Hematopoietic multipotent progenitor cell treated with erythropoietin and hydrocortisone succinate and interleukin-3 and kit ligand, for 4 days (in vitro differentiated cells): ENCODE measurements at places on chromosomes 6 and 20.

DNA sequence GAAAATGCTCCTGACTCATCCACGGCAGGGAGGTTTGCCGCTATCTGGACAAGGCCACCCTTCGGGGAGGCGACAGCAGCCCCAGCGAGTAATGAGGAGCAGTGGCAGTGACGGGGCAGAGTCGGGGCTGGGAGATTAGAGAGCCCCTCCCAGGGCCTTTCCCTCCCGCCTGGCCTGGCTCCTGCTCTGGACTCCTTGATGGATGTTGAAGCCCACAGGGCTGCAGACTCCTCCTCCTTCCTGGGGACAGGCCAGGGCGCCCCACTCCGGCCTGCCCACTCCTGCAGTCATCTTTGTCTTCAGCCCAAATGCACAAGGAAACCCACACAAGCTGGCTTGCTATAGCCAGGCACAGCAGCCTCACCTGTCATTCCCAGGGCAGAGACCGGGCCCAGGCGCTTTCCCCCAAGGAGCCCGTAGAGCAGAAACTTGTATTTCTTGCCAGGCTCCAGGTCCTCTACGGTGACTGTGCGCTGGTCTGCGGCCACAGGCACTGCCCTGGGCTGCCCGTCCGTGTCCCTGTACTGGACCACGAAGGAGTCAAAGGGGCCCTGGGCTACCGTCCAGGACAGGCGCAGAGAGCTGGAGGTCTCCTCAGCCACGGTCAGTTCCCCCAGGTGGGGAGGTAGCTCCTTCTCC is 7.7 kb downstream of the CYP21A2 start:
- DNase-seq, result no peak

DNA sequence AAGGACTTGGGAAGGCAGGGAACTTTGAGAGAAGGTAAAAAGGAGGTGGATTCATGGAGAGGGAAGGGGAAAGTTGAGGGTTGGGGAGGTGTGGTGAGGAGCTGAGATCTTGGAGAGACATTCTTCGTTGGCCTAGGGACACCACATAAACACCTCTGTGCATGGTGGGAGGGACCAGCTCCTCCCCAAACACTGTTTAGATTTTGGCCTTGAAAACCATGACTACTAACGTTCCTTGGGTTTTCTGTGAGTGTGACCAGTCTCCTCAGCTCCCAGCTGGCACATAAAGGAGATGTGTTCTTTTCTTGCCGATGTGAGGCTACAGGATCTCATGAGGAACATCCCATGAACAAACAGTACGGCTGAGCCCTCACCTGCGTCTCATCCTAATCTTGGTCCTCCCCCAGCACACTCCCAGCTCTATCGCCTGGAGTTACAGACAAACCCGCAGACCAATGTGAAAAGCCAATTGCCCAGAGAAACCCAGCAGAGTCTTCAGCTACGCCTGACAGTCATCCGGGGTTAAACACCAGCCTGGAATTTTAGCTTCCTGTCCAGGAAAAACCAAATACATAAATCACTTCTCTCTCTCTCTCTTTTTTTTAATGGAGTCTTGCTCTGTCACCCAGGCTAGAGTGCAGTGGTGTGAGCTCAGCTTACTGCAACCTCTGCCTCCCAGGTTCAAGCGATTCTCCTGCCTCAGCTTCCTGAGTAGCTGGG is 22.0 kb upstream of the DDR1 start:
- DNase-seq, result no peak

DNA sequence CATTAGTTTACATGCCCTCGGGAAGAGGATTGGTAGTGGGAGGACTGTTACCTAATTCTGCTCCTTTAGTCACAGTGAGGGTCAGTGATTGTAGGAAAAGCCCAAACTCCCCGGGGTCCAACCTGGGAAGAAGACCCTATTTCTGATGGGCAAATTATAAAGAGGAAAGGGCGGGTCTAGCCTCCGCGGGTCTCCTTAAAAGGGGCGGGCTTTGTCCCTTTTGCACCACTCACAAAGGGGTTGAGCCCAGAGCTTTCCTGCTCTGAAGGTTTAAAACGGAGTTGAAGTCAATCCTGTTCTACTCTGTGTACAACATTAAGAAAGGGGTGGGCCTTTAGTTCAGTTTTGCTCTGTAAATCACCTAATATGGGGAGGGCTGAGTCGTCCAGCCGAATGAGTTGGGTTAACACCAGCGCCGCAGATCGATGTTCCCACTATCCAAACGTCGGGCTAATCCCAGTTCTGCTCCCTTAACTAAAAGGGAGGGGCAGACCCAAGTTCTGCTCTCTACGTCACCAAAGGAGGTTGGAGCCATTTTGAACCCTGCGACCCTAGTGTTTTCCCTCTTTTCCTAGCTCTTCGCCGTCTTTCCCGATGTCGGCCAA is 920 bp upstream of the RNF5 start:
- peak; percentile 85 for DNase-seq

DNA sequence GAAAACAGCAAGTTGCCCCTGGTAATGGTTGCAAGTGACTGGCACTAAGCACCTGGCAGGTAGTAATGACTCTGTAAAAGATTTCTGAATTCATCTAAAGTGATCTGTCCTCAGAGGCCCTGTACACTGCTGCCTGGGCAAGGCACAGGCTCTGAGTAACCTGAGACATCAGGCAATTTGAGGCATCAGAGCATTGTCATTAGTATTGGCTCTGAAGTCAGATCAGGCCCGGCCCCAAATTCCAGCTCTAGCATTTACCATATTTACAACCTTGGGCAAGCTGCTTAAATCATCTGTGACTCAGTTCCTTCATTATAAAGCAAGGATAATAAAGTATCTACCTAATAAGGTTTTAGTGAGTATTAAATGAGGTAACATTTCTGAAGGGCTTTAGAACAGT is 17.3 kb upstream of the TENT5A start:
- no peak for DNase-seq

DNA sequence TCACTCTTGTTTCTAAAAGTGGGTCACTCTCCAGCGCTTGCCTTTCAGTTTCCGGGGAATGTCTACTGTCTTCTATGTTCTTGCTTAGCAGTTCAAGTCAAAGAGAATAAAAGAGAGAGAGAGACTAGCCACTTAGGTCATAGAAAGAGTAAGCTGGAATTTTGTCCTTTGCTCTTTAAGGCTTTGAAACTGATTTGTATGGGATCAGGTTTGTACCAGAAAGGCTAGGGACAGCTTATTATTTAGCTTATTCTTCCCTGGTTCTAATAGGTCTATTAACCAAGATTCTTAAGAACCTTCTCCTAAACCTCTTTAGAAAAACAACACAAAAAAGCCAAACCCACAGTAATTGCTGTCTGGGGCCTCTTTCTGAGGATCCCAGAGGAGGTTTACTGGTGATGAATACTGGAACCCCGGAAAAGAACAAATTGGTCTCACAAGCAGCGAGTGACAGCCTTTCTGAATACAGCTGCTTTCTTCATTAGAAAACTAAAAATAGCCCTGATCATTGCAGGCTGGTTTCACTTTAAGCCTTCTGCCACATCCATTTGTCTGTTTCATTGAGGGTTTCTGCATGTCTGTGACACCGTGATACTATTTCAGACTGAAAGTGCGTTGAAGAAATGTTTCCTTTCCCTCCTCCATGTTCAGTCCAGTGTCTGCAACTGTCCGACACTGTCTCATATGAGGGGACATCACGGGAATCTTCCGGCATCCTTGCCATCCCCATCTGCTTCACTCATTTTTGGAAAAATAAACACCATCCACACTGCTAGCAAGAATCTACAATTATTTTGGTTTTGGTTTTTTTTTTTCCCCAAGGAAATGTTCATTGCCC is 75.1 kb upstream of the ATXN1 start:
- DNase-seq, result peak; percentile 45

DNA sequence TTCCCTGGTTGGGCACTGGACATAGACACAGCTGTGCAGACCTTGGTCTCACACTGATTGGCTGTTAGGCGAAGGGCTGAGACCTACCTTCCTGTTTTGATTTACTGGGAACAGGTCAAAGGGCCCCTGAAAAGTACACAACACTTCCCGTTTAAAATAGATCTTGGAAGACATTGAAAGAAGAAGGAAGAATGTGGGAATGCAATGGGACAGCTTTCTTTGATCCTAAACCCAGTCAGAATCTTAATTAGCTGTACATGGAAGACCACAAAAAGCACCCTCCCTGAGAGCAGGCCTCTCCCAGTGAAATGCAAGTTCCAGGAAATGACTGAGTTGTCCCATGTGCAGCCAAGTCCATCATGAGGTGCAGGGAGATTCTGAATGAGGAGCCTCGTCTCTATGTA is 83.6 kb upstream of the EXOC2 start:
- DNase-seq, result no peak

DNA sequence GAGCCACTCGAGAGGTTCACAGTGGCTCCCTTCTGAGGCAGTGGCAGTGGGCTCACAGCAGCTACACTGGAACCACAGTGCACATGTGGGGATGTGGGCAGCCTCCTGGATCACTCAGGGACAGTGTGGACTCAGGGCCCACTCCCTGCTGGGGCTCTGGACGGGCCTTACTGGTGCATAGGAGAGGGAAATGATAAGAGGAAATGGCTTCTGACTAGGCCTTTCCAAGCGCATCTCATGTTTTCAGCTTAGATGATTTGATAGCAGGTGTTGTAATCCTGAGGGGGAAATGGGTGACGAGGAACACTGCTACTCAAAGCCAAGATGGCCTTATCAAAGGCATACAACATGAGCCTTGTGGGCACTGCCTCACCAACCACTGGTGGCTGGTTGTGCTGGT is 44.0 kb downstream of the PANK2 start:
- DNase-seq, result peak; percentile 81

DNA sequence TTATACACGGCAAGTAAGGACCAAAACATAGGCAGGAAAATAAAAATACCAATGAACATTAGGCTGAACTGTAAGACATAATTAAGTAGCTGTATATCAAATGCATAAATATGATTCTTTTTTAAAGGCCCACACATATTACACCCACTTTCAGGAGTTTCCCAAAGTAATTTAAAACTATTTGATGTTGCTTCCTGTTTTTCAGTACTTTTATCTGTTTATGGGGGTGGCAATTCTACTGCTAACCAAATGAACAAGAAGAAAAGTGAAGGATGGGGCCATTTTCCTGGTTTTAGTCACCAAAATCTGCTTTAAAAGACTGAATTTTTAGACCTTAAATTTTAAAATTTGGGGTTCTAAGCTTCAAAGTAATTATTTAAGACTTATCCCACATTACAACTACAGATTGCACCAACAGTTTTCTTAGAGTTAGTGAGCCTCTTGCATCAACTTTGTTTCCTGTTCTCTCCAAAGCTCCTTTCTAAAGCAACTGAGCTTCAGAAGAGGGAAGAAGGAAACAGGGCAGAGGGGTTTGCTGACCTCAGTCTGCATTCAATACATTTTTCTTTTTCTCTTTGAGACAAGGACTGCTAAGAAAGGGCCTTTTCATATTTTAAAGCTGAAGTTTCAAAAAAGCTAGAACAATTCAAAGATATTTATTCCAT is 191.0 kb downstream of the BACH2 start:
- DNase-seq, result peak; percentile 63

GRCh38 chr6:16286151-16286522 is 47.8 kb downstream of the GMPR start:
- no peak for DNase-seq

DNA sequence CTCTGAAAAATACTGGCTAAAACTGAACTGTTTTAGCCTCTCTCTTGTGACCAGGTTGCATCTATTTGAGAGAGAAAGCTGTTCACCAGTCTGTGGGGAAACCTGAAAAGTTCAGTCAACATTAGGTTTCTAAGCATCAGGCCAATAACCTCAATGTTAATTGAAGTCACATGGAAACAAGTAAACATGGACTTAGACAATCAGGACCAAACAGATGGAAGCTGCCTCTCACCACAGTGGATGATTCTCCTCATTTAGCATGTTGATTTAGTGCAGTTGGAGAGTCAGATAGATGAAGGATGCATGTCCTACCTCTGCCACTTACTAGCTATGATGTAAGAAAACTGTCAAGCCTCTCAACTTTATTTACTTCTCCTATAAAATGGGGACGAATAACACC is 18.2 kb downstream of the SCGN start:
- DNase-seq, result no peak
